AG08396 (cell line): ENCODE measurements at places on chromosomes 2 and 18.

- no peak for DNase-seq
Measured at GRCh38 chr2:43285987-43286386, 59.6 kb upstream of the ZFP36L2 start.

GRCh38 chr18:3761266-3761665 is 311.3 kb downstream of the TGIF1 start:
- no peak for DNase-seq

GRCh38 chr2:144258154-144258553 is 261.8 kb downstream of the ZEB2 start:
- DNase-seq = no peak

GRCh38 chr2:241994556-241995213 is 125.2 kb downstream of the RTP5 start:
- no peak for DNase-seq

DNA sequence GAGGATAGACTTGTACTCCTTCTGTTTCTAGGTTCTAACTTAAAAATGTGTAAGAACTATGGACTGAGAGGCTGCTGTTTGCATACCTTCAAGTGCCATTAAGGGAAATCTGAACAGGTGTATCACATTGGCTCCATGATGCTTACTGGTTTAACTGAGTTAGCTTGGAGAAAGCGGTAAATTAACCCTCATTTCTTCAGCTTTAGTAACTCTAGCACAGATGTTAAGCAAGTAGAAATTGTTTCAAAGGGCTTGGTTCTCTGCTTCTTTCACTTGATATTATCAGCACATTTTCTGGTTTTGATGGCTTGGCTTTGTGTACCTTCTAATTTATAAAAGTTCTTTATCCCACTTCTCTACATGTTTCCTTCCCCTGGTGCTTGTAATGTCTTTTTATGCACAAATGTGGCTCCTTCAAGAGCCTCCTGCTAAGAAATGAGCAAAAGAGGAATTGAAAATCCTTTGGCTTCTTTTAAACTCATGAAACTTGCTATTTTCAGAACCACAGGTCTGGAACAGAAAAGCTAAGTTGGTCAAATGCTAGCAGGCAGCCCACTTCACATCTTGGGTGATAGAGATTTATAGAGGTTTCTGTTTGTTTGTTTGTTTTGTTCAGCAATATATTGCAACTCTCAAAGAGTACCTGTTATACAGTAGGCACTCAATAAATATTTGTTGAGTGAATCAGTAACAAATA is 249.9 kb upstream of the THUMPD2 start:
- DNase-seq = no peak

DNA sequence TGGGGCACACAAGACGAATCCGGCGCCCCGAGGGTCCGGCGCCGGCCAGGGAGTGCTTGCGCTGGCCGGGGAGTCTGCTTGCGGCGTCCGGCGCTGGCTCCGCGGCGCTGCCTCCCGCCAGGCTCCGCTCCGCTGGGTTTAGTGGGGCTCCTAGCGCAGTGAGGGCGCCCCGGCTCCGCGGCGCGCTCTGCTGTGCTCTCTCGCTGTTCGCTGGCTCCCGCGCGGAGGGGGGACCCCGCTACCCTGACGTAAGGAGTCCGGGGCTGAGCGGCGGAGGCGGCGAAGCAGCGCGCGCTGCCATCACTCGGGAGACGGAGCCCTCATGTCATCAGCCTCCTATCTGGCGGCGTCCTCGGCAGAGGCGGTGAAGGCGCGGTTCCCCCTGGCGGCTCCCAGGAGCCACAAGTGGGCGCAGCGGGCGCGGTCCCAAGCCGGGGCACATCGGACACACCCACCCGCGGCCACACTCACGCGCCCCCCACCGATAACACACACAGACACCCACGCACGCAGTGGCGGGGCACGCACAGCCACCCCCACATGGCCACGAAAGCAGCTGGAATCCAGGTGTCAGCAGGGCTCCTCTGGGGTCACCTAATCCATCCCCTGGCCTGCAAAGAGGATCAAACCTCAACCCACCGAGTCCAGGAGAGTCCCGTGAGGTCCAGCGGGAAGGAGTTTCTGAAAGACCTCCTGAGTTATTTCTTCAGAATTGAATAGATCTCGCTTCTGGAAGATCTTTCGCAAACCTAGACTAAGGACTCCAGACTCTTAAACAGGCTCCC is at the start of gene C1QL2:
Gene C1QL2 (minus strand): TSS at position 189 of the 785 bp plus-strand sequence. CDS start 482 bp downstream, outside the sequence.
- no peak for DNase-seq
